ENCODE measurements at places on chromosomes 5 and 9. TPM values are rescaled to one million over a fixed set of nuclear protein-coding genes. Genes with fewer than 3 reads are reported as not detected.

The PCDH12 gene
- polyA plus RNA-seq: 16.9 TPM

The HOMER1 gene
- polyA plus RNA-seq: 31.1 TPM

DNA sequence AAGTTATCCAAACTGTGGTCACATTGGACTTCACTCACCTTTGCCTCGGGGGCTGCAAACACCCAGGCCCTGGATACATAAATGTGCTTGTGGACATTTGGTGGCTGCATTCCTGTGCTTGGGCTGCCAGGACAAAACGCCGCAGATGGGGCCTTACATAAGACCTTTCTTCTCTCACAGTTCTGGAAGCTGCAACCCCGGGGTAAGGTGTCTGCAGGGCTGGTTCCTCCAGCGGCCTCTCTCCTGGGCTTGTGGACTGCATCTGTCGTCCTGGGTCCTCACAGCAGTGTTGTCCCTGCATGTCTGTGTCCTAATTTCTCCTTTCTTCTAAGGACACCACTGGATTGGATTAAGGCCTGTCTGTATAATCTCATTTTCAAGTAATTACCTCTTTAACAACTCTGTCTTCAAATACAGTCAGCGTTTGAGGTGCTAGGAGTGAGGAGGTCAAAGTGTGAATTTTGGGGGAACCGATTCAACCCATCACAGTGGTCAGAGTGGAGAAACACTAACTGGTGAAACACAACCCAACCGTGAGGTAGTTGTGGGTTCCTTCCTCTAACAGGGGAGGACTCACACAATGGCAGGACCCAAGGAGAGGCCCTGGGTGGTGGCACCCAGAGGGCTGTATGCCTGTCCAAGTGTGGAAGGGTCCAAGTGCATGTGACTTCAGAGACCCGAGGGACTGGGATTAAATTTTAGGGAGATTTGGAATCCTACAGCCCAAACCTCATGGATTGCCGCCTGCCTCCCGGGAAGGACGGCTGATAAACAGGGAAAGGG, 415.6 kb downstream of the IRX2 start:
- DNase-seq: no peak

The OSMR gene
- 10.5 TPM for polyA plus RNA-seq

- no peak for DNase-seq
Observed at GRCh38 chr5:176626876-176627236, 3.5 kb downstream of the SNCB start.

GRCh38 chr9:104854613-104855012, 73.3 kb downstream of the ABCA1 start:
- DNase-seq: no peak

GRCh38 chr9:126513159-126514036, 100.3 kb upstream of the LMX1B start:
- no peak for DNase-seq

DNA sequence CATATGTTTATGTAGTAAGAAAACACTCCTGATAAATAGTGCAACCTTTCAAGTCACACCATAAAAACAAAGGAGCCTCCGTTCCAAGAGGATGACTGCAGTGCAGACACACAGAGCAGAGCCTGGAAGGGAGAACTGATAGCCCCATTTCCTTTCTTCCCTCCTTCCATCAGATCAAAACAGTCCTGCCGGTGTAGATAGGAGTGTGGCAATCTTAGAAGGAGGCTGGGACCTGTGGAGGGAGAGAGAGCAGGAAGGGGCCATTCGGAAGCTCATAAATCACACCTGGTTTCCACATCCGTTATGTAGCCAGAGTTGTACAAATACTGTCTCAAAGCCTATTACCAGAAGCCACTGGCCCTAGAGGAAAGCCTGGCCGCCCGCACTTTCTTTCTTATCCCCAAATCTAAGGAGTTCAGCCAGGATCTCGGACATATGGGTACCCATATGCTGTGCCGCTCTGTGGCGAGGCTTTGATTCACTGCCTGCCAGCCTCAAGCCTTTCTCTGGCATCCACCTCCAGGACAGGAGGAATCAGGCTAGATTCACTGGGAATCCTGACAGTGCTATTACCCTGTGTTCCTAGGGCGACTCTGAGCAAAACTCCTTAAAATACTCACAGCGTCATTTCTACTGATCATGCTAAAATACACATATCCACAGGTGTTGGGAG, 26.9 kb downstream of the DAP start:
- no peak for DNase-seq

Data from hindlimb muscle (tissue), 1 donor.